ENCODE measurements at places on chromosomes 11 and 22.

- no peak for DNase-seq
These were observed 156.7 kb upstream of the PLET1 start for GRCh38 chr11:112417339-112417738.

GRCh38 chr11:75996523-75997442 lies 181.8 kb downstream of the UVRAG start:
- DNase-seq: no peak

- DNase-seq: no peak
These were observed 3.4 kb downstream of the CHORDC1 start for GRCh38 chr11:90219438-90219837.

- DNase-seq: no peak
These were observed 28.3 kb upstream of the UPB1 start for GRCh38 chr22:24466716-24467328.

GRCh38 chr22:16963189-16963945 lies 44.7 kb downstream of the GAB4 start:
- no peak for DNase-seq

GRCh38 chr11:72741429-72741833 lies 10.8 kb downstream of the ARAP1 start:
- DNase-seq: no peak

DNA sequence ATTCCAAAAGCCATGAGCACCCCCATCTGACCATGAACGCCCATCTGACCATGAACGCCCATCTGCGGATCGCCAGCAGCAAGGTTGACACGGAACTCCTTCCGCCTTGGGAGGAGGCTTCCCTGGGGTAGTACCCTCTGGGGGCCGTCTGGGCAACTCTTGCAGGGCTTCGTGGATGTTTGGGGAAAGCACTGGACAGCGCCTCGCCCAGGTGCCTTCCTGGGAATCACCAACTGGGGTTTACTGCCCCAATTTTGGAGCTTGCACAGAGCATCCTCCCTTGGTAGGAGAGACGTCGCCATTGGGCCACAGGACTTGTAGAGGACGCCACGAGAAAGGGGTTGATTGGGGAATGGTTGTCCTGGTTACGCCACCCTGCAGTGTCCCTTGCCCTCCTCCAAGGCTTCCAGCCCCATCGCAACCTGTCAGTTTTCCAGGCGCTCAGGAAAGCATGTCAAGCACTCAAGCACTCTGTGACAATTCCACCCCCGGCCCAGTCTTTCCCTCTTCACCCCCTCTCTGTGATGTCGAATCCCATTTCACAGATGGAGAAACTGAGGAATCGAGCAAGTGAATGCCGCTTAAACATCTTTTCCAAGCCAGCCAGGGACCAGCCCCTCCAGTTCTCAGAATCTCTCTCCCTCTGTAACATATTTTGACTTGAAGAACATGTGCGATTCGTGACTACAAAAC lies 914 bp upstream of the PRDM11 start:
- no peak for DNase-seq

DNA sequence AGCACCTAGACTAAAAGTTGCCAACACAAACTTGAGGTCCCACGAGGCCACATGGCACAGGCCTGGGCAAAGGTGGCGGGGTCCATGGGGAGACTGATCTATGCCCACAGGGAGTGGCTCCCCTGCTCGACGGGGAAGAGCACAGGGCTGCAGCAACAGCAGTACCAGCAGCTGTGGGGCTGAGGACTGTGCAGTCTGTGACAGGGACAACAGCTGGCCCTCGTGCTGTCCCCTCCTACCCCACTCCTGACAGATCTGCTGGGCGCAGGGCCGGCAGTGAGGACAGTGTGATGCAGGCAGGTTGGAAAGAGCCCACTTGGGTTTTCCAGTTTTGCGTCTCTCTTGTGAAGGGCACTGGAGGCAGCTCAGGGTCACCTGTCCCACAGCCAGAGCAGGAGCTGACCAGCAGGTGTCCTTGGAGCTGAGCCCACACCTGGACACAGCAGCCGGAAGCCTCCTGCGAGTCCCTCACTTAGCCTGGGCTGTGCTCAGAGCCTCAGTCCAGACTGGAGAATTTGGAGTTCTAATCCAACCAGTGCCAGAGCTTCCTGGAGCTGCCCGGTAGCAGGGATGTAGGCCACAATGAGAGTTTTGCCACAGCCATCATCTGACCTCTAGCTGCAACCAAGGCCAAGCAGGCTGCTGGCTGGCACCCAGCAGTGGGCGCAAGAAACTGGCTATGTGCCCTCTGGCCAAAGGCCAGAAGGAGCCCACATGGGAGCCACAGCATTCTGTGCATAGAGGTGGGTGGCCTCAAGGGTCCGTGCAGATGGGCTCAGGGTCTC lies 3.6 kb upstream of the GAS2L1 start:
- DNase-seq: no peak

- no peak for DNase-seq
These were observed 48.3 kb downstream of the RRP8 start for GRCh38 chr11:6554828-6555706.

- no peak for DNase-seq
These were observed 926.3 kb downstream of the OPCML start for GRCh38 chr11:132605825-132606570.

DNA sequence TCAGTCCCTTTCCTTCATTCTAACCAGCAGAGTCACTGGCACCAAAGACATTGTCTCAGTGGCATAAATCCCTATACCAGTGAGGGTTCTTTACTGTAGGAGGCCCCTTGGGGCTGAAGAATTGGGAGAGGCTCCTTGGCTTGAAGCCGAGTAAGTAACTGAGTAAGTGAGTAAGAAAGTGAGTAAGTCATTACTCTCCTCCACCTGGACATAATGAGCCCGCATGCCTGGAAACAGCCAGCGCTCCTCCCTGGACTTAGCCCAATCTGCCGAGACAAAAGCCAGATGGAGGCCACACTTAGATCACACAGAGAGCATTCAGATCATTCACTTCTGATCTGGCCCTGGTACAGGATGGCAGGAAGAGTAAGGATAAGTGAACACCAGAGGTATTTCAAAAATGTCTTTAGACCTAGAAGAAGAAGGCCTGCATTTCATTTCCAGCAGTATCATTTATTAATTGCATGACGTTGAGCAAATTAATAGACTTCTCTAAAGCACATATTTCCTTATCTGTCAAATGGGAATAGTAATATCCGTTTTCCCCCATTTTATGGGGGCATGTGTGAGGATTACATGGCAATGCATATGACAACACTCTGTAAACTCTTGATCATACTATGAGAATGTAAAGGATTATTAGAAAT lies 8.2 kb upstream of the MICAL3 start:
- no peak for DNase-seq

DNA sequence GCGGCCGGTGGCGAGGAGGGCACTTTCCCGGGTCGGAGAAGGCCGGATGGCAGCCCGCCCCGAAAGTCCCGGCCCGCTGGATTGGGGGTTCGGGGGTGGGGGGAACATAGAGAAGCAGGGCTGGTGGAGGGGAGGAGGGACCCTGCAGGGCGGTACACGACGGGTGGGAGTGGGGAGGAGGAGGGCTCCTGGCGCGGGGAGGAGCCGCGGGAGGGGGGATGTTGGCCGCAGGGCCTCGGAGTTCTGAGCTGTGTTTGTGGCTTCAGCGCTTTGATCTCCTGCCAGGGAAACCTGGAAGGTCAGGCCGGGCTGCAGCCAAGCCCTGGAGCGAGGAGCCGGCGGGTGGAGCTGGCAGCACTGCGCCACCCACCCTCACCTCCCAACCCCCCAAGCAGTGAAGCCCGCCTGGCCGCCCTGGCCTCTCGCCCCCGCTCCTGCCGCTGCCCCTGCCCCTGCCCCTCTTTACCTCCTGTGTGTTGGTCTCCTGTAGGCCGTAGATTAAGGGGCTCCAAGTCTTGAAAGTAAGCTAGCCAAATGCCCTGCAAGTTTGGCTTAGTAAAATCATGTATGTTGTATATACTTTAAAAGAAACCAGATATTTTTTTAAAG lies 30.9 kb downstream of the C22orf31 start:
- DNase-seq: no peak

DNA sequence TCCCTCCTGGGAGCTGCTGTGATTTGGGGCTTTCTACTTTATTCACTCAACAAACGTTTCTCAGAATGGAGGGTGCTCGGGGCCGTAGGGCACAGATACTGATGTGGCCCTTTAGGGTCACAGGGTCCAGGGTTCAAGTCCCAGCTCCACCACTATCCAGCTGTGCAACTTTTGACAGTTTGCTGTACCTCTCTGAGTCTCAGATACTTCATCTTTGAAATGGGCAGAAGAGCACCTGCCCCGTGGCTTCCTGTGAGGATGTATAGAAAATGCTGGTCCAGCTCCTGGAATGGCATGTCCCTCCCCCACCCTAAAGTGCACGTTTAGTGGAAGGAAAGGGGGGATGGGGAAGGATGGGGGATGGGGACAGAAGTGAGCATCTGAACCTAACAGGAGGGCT lies 21.9 kb upstream of the PRR5 start:
- DNase-seq: no peak

- no peak for DNase-seq
These were observed 55.3 kb downstream of the GRAMD4 start for GRCh38 chr22:46675479-46675878.

- DNase-seq: no peak
These were observed 140.4 kb upstream of the ARHGAP42 start for GRCh38 chr11:100546714-100547113.

DNA sequence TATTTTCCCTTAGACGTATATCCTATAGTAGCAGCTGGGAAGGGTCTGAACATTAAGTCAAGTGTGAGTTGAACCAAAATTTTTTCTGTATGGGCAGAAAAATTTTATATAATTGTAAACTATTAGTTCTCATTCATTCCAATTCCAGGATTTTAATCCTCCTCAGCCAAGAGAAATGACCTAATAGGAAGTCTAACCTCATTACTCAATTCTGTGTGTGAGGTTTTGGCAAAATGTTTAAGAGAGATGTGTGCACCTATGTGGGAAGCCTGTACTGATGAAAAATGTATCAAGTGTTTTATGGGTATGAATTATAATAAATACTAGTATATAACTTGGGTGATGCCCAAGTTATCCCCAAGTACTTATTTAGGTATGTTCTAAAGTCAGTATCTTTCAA lies 311.6 kb upstream of the PITPNB start:
- DNase-seq: no peak

DNA sequence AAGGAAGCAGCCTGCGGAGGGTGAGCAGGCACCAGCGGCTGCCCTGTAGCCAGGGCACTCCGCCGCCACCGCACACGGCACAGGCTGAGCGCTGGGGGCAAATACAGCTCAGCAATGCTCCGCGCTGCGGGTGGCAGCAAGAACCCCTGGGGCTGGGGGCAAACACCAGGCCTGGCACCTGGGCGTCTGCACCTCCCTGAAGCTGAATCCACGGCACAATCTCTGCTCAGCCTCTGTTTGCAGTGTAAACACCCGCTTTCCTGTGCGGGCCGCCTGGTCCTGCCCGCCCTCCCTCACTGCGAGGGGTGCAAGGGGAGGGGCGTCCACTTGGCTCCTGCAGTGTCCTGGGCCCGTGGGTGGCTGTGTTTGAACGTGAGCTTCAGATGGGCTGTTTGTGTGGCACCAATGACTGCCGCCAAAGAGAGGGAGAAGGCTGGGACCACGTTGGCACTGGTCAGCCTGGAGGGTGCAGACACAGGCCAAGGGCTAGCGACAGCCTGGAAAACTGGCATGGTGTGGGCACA lies 14.8 kb upstream of the MPPED1 start:
- DNase-seq: no peak

- DNase-seq: no peak
These were observed 1.8 kb upstream of the SERPIND1 start for GRCh38 chr22:20771918-20772625.

GRCh38 chr11:22711071-22711770 lies 44.8 kb downstream of the GAS2 start:
- DNase-seq: no peak

- DNase-seq: no peak
These were observed 2.5 kb upstream of the NCAM1 start for GRCh38 chr11:112958670-112959069.

- no peak for DNase-seq
These were observed 39.7 kb downstream of the FLI1 start for GRCh38 chr11:128733440-128734102.

DNA sequence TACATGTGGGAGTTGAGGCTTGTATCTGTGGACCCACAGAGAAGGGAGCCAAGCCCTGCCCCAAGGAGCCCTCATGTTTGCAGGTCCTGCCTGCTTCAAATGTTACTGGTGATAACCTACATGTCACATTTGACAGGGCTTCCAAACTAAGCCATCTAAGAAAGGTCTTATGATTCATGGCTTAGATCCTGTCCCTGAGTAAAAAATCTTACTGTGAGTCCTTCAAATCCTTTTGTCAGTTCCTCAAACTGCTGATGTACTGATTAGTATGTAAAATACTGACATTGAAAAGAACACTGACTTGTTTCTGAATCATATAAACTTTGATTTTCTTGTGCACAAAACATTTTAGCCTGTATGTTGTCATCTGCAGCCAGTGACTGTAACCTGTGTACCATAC lies 1.0 kb upstream of the PANX1 start:
- no peak for DNase-seq

- no peak for DNase-seq
These were observed 222.5 kb downstream of the MN1 start for GRCh38 chr22:27578937-27579617.

Measured in activated gamma-delta T cell treated with anti-CD3 and anti-CD28 coated beads, Interleukin-2, amount 50 U/mL, for 16 hours (primary cell).